GF-D8 (cell line): ENCODE measurements at places on chromosomes 7 and 10.
A peak's percentile ranks its signal among the peaks of the same experiment; 100 is the strongest.

DNA sequence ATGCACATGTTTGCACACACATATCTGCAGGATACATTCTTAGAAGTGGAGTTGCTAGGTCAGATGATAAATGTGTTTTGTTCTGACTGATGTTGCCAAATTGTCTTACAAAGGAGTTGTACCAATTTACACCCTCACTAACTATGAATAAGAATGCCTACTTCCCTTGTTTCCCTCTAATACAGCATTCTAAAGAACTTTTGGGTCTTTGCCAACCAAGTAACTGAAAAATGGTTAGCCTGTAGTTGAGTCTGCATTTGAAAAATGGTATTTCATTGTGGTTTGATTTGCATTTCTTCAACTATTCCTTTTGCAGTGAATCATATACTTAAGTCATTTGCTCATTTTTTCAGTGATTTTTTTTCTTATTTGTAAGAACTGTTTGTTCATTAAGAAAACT, 48.4 kb downstream of the TMEM26 start:
- DNase-seq: no peak

- no peak for DNase-seq
Observed at GRCh38 chr10:11783558-11783865, 39.6 kb upstream of the PROSER2 start.

- DNase-seq: no peak
Observed at GRCh38 chr7:142785841-142786250, 15.1 kb downstream of the PRSS2 start.

DNA sequence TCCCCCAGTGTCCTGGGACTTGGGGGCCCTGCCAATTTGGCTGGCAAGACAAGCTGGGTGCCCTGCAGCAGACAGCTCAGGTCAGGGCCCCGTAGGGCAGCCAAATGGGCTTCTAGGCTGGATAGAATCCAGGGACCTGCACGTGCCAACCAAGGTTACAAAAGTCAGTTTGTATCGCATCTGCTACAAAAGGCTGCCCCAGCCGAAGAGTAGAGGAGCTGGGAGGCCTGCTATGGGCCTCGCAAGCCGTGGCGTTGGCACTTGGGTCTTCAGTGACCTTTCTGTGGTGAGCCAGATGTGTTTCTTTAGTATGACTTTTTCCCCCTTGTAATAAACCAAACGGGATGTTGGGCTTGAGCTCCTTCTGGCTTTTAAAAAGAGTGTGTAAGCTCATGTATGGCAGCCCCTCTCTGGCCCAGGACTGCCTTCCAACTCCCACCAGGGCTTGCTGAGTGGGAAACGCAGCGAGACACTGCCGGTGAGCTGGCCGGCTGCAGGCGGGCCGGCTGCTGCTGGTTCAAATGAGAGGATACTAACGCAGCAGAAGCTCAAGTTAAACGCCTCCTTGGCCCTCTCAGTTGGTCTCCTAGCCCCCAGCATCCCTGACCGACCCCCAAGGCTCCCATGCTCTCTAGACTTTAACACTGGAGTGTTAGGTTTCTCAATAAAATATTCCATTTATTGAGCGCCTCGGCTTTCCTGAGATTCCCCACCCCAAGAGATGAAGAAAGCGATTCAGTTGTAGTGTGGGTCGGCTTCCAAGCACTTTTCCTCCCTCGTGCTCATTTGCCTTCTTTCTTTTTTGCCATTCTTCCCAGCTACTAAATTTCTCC, 3.1 kb upstream of the HOXA10 start:
- DNase-seq: no peak

DNA sequence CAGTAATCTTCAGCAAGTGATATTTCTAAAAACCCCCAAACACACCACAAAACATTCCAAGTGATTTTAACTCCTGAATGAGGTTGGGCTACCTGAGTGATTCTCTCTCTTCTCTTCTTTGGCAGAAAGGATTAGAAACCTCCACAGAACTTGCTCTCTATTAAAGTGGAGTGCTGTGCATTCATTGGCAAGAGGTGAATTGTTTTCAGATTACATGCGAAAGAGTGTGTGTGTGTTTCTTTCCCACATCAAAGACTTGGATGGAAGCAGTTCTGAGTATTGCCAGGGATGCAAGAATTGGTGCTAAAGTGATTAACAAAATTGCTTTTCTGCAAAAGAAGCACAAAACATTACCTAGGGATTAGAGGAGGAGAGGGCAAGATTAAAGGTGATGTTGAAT, 13.1 kb upstream of the FBXW4 start:
- DNase-seq: no peak

- no peak for DNase-seq
Observed at GRCh38 chr7:2807845-2808772, 36.0 kb downstream of the GNA12 start.

- no peak for DNase-seq
Observed at GRCh38 chr10:8439040-8439439, 384.6 kb downstream of the GATA3 start.

GRCh38 chr10:119933179-119933578, 40.6 kb downstream of the SEC23IP start:
- DNase-seq: no peak

DNA sequence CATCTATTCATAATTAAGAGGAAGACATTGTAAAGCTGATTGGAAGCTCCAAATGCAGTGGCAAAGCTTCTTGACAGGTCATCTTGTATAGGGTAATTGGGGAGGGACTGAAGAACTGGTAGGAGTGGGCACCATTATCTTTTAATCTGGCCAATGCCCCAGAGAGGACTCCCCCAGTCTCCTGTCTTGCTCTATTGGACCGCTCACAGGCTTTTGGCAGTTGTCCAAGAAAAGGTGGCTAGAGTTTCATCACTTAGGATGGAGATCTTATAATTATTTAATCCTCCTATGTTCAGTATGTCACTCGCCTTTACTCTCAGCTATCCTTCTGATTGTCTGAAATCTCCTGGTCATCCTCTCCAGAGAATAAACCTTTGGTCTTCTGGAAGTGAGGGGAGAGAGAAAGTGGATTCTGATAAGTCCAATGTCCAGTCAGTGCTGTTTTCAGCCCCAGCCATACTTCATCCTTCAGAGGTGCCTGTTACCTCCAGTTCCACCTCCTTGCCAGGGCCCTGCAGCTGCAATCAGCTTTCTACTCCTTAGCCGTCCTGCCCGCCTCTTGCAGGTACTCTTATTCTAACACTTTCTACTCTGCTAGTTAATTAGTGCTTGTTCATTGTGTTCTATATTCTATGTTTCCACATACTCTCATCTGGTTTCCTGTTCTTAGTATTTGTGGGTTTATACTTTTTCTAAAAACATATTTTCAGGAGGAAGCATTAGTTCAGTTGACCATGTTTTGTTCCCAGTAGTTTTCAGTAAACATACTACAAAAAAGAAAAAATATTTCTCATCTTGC, 241.6 kb downstream of the NSUN6 start:
- DNase-seq: no peak

- no peak for DNase-seq
Observed at GRCh38 chr10:28971764-28972163, 294.4 kb downstream of the BAMBI start.

DNA sequence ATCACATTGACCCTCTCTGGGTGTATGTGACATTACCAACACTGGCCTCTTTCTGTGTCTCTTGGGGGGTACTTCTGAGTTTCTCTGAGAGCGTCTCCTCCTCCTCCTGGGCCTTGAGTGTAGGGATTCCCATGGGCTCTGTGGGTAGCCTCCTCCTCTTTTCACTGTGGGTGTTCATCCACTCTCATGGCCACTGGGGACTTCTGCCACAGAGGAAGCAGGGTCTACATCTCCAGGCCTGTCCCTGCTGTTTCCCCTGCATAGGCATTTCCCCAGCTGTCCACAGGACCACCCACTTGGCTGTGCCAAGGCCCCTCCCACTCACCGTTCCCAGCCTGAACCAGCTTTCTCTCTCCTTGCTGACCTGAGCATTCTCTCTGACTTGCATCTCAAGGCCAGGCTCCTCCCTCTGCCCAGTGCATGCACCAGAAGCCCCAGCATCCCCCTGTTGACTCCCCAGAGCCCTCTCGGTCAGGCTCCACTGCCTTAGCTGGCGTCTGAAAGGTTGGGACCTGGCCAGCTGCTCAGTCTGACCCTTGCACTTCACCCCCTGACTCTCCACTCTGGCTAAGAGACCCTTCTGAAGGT, 487.6 kb downstream of the GLRX3 start:
- no peak for DNase-seq

- no peak for DNase-seq
Observed at GRCh38 chr7:134900166-134900982, 85.9 kb upstream of the AGBL3 start.

DNA sequence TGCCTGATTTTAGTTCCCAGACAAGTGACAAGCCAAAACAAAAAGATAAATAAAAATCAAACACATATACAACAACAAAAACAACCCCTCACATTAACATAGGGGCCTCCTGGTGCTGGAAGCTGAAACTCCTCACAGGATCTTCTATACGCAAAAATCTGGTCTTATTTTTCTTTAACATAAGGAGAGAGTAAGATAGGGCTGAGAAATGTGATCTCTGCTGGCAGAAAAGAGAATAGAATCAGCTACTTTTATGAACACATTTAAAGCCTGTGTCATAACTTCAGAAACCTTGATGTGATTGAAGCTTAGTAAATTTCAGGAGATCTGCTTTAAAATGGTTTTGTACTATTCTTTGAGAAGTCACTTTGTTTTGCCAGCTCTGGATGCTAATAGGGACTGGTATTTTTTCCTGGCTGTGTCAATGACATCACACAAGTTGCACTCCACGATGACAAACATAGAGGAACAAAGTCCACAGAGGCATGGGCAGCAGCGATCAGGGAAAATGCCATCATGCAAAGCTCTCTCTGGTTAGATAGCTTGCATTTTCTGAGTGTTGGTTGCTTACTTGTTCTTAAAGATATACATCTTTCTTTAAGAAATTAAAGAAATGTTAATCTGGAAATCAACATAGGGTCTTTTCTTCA, 176.6 kb upstream of the SP4 start:
- no peak for DNase-seq

DNA sequence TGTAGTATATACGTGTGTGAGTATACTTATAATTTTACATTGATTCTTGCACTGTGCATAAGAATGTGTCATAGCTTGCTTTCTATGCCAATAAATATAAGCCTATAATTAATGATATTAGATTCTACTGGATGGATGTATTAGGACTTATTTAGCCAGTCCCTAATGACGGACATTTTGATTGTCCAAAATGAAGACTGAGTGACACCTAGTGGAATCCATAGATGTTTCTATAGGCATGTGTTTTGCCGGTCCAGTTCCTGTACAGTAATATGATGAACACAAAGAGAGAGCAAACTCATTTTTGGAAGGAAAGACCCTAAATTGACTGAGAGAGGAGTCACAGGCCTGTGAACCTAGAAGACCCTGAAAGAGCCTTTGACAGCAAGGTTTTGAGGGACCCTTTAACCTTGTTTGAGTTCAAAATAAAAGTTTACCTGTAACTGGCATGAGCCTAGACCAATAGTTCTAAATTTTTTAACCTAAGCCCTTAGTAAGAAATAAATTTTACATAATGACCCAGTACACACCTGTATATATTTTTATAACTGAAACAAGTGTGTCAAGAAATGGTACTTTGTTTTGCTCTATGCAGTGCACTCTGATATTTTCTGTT, 42.4 kb upstream of the AGBL3 start:
- DNase-seq: peak; percentile 18
